ENCODE measurements at places on chromosomes 7 and 10.

DNA sequence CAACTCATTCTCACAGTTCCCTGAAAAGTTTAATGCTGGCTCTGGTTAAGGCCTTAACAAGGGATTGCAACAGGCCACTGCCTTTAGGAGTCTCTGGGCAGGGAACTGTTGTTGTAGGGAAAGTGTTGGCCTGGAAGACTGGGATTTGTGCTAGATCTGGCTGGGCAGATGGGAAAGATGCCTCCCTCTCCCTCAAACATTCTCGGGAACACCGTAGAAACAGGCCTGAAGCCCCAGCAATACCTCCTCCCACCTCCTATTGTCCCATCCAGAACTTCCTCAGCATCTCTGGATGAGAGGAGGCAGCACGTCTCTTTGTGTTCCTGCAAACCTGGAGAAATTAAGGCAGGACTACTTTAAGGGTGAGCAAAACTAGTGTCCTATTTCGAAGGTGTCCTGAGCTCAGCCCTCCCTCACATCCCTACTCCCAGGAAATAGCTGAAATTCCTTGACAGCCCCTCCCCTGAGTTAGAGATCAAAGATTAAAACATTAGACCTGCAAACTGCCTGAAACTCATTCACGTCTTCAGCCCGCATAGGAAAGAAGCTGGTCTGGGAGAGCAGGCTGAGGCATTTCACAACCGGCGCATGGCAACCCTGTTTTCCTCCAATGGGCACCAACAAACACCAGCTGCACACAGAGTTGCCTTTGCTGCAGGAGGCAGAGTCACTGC lies 10.9 kb upstream of the MAP3K8 start:
- peak; percentile 89 for DNase-seq

DNA sequence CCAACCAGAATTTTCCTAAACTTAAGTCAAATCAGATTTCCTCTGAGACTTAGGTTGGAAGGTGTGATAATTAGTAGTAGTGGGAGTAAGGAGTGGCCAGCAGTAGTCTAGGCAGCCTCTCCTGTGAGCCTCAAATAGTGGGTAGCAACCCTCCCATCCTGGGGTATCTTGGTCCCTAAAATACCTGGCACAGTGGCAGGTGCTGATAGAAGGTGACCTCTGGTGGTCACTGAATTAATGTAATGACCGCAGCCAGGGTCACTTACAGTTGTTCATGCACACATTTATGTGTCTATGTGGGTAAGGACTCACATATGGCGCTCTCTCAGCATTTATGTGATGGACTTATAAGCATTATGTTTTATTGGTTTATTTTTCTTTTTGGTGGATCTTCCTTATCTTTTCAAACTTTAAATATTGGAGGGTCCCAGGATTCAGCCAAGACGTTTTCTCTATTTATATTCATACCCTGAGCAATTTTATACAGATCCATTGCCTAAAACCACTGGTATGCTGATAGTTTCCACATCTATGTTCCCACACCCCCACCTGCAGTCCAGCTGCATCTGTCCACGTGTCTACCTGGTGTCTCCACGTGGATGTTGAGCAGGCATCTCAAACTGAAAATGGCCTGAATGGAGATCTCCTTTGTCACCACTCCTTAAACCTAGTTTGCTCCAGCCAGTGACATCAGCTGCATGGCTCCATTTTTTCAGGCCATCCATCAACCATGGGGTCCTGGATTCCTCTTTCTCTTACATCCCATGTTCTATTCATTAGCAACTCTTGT lies 18.3 kb downstream of the BMPER start:
- DNase-seq: no peak

DNA sequence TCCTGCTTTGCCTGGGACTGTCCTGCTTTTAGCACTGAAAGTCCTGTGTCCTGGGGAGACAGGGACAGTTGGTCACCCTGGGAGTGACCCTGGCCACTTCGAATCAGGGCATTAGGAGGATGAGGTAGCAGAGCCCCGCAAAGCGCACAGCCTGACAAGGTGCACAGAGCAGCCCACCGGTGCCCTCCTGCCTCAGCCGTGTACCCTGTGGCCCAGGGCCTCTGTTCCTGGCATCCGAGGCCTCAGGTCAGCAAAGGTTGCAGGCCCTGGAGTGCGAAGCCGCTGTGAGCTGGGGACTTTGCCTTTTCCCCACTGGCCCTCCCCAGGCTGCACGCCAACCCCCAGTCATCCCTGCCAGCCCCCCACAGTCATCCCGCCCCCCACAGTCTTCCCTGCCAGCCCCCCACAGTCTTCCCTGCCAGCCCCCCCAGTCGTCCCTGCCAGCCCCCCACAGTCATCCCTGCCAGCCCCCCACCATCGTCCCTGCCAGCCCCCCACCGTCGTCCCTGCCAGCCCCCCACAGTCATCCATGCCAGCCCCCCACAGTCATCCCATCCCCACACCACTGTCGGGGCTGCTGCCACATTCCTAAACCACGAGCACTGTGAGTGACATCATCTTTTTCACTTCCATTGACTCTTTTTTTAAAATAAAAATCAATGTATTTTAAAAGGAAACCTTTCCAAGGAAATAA lies 91.8 kb downstream of the RGS10 start:
- DNase-seq: no peak

DNA sequence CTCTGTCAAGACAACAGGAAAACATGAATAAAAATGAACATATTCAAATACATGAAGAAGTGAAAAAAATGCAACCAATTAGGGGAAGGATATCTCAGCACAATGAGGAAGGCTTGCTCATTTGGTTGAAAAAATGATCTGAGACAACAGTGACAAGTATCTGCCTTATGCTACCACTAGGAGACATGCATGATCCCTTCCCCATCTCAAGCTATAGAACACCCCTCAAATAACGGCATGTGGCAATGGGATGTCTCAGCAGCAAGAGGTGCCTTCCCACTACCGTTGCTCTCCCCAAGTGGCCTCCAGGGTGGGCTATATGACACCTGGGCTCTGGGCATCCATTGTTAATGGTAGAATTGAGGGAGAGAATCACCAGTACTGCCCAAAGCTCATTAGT lies 98.1 kb upstream of the RSU1 start:
- no peak for DNase-seq

DNA sequence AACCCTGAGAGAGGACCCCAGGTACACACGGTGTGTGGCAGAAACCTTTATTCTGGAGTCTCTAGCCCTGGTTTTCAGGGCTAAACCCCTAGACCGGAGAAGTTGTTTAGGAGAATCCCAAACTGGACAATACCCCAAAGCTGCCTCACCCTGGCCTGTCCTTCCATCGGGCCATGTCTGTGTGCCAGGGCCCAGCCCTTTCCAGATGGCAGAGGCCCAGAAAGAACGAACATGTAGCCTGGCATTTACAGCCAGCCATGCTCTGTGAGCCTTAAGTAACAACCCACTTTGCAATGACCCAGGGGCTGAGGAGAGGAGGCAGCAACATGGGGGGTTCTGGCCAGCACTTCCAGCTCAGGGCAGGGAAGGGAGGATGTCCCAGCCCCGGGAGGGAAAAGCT lies 142.1 kb downstream of the NEURL1 start:
- no peak for DNase-seq

DNA sequence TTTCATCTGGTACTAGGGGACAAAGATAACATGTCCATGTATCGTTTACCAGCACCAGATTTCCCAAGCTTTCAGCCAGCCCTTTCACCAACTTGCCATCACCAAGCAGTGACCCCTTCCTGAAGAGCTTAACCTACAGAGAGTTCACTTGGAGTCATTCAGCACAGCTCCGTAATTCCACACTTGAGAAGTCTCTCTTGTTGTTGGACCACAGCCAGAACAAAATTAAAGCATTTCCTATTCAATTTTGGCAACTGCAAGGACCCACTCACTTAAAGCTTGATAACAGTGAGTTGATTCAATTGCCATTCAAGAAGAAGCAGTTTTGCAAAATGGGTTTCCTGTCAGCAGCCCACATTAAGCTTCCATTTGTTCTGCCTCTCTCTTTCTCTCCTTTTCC lies 88.5 kb upstream of the LRRTM3 start:
- DNase-seq: no peak

GRCh38 chr7:15046861-15047260 lies 144.3 kb upstream of the DGKB start:
- DNase-seq: no peak

DNA sequence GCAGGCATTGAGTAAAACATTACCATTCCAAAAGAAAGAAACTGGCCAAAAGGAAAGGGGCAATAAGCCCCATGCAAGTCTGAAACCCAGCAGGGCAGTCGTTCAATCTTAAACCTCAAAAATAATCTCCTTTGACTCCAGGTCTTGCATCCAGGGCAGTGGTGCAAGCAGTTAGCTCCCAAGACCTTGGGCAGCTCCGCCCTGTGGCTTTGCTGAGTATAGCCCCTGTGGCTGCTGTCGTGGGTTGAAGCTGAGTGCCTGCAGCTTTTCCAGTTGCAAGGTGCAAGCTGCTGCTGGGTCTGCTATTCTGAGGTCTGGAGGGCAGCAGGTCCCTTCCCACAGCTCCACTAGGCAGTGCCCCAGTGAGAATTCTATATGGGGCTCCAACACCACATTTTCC lies 580.1 kb upstream of the AUTS2 start:
- peak; percentile 39 for DNase-seq

- no peak for DNase-seq
Observed at GRCh38 chr7:147298611-147299043, 1182.0 kb downstream of the CNTNAP2 start.

DNA sequence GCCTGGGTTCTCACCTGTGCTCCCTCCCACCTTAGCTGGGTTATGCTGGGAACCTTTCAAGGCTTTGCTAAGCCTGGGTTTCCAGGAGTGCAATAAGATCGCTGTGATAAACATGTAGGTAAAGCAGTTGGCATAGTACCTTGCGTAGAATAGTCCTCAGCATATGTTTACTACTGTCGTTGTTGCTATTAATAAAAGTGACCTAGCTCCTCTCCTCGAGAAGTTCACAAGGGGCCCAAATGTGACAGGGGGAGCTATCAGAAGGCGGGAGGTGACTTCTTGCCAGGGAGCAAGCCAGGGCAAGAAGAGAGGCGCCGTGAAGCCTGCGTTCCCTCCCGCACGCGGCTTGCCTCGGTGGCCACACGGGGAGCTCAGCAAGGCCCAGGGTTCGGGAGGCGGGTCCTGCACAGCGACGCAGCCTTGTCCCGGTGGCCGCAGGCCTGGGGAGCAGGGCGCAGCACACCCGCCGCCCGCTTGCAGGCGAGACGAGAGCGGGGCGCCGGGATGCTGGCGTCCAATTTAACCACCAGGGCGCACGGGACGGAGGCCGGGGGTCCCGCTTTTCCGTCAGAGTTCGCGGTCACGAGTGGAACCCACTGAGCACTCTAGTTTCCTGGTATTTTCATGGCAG lies 106.2 kb downstream of the SNX10 start:
- peak; percentile 75 for DNase-seq

- no peak for DNase-seq
Observed at GRCh38 chr7:91945476-91945875, 4.8 kb downstream of the AKAP9 start.

DNA sequence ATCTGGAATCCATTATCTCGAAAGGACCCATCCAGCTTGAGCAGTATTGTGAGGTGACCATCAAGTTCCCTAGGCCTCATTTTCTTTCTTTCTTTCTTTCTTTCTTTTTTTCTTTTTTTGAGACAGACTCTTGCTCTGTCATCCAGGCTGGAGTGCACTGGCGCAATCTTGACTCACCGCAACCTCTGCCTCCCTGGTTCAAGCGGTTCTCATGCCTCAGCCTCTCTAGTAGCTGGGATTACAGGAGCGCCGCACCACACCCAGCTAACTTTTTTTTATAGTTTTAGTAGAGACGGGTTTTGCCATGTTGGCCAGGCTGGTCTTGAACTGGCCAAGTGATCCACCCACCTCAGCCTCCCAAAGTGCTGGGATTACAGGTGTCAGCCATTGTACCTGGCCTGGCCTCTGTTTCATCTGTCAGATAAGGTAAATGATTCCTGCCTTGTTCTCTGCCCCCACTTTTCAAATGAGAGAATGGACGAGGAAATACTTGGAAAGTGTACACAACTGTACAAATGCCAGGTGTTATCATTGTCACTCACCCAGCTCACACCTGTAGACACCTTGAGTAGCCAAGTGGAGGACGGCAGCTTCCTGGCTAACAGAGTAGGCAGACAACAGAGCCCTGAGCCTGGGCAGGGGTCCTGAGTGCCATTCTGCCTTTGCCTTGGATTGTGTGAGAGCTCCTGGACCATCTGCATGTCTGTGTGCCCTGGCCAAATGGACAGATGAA lies 54.1 kb downstream of the HK1 start:
- no peak for DNase-seq

GRCh38 chr7:44383566-44383965 lies 58.2 kb upstream of the CAMK2B start:
- DNase-seq: no peak

GRCh38 chr7:30469303-30469702 lies 9.3 kb downstream of the NOD1 start:
- DNase-seq: peak; percentile 92

GRCh38 chr7:116548506-116548905 lies 23.7 kb downstream of the CAV1 start:
- no peak for DNase-seq

GRCh38 chr10:71773221-71773971 lies at the start of gene VSIR:
Gene VSIR, minus strand, starts transcription at chr10:71773520. Its CDS starts 81 bp downstream, at chr10:71773439.
- DNase-seq: peak; percentile 84

GRCh38 chr7:151634643-151635042 lies 114.9 kb upstream of the RHEB start:
- DNase-seq: no peak

DNA sequence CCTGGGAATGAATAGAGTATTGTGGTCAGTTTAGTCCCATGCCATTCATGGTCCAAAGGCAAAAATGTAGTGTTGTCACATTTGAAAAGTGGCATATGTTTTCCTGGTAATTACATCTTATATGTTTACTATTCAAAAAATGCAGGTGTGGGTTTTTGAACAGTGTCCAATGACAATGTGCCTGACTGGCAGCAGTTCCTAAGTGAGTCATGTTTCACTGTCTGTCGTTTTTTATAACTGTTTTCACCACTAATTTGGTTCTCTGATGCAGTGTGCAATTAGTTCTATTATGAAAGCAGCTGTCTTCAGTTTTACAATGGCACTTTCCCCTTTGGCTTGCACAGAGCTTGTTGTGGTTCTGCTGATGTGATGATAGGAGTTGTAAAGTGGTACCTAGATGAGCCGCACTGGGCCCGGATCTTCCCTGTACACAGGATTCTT lies 162.3 kb downstream of the SEM1 start:
- no peak for DNase-seq

DNA sequence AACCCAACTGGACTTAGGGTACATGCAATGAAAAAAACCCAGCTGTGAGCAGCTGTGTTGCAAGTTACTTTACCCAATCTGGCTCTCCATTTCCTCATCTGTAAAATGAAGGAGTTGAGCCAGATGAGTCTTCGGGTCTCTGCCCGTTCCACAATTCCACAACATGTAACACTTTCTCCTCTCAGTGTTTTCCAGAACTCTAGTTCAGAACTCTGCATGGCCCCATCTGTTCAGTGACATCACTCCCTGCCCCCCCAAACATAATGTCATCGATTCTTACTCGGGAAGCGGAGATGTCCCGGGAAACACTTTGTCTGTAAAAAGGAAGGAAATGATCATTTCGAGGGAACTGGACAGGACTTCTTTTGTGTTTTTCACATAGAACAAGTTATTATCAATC lies 2.5 kb downstream of the SH3PXD2A start:
- DNase-seq: no peak

GRCh38 chr7:36775061-36775620 lies 50.8 kb upstream of the AOAH start:
- DNase-seq: no peak

All from ELF-1 (cell line).